ENCODE measurements at places on chromosomes 7 and 10. TPM values are rescaled to one million over a fixed set of nuclear protein-coding genes. Genes with fewer than 3 reads are reported as not detected.

Gene ZNF394
- 26.8 TPM for total RNA-seq

Gene PRR15
- total RNA-seq: not detected

Gene CHAT
- not detected for total RNA-seq

Gene DGKB
- total RNA-seq: 0.07 TPM

Gene TWNK
- total RNA-seq: 25.1 TPM

Gene PTN
- 11.9 TPM for total RNA-seq

Gene CNPY1
- total RNA-seq: not detected

Gene GRB10
- total RNA-seq: 23.1 TPM

DNA sequence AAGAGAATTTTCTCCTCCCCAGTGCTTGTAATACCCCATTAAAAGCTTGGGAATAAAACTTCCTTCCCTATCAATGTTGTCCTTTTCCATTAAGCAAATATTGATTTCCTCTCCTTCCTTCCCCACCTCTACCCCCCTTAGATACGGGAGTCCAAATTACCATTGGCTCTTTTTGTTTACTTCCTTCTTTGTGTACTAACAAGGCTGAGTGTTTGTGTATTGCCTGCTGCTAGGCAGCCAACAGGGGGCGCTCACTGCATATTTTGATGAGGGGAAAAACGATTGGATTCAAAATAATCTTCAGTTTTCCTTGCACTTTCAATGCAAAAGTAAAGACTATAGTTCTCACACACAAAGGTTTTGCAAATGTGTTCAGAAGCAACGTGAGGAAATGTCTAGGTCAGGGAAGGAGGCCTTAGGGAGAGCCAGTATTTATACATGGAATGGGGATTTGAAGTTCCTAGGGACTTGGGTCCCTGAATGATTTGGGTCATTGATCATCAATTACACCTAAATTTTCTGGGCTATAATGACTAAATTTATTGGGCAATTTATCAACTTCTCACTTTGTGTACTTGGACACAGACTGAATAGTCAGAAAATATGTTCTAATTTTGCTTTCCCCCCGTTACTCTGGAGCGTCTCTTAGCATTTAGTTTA is 23.6 kb upstream of the VPS41 start:
- DNase-seq: peak; percentile 55

DNA sequence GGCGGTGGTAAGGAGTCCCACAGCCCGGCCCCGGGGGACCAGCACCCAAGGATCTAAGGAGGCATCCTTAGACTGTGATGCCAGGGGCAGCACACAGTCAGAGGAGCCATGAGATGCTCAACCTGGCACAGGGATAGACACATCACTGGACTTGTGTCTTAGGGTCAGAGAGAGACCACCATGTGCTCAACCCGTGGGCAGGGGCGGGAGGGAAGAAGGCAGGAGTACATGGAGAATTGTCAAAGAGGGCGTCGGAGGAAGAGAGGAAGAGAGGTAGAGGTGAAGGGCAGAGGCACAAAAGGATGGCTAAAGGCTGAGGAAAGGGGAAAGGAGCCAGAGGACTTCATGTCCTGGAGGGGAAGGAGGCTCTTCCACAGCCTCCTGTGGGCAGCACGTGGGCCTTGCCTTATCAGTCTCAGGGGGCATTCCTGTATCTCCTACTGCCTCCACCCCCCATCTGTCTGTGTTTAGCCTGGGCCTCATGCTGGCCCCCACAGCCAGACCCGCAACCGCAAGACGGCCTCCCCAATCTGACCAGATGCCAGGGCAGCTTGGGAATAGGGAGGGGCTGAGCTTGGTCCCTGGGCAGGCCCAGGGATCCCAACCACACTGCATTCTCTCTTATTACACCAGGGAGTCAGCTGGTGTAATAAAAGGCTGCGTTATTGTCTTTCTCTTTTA is 2.2 kb downstream of the ADCY1 start:
- no peak for DNase-seq

- no peak for DNase-seq
Measured at GRCh38 chr10:124448696-124449169, 1.1 kb downstream of the NKX1-2 start.

GRCh38 chr10:78321000-78321399 is 287.3 kb downstream of the RPS24 start:
- no peak for DNase-seq

DNA sequence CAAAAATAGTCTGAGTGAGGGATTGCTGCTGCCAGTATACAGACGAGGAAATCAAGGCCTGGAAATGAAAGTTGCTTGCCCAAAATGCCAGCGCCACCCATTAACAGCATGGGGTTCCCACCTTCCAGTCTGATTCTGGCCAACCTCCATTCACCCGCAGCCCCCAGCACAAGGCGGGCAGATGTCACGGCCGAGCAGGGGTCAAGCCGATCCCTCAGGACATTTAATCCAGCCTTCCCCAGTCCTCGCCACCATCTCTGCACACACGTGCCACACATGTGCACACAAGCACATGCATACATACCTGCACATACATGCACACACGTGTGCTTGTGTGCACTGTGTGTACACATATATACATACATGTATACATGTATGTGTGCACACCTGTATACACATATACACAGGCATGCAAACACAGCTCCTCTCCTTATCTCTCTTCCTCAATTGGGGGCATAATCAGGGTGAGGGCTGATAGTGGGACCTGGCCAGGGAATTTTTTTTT is 122.9 kb downstream of the GRID1 start:
- DNase-seq: no peak

DNA sequence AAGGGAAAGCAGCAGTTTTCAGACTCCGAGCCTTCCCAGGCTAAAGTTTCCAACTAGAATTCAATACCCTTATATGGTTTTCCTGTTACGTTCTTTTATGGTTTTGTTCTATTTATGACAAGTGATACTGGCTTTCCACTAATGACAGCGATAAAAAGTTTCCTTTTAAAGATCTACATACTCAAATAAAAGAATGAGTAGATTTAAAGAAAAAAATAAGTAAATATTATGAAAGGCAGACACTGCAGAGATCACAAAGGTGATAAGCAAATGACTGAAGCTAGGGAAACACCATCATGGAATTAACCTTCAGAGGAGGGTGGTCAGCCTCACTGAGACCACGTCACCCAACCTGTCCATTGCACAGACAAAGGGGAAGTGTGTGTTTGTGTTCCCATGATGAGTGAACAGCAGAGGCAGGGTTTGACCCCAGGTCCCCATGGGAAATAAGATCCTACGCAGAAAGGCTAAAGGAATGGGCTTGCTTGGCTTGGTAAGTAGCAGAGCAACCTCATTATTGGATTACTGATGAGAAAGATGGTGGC is 4.0 kb downstream of the VSIR start:
- DNase-seq: no peak

GRCh38 chr10:32376771-32377170 is 29.8 kb upstream of the EPC1 start:
- DNase-seq: peak; percentile 17

- no peak for DNase-seq
Measured at GRCh38 chr7:18503126-18503866, 7.7 kb downstream of the HDAC9 start.

GRCh38 chr10:103451831-103452505 is at the start of gene CALHM2:
CALHM2 (minus strand) TSS chr10:103452370; CDS start chr10:103449941, 2,429 bp downstream.
- DNase-seq: peak; percentile 26

GRCh38 chr7:41779918-41780317 is 77.0 kb upstream of the INHBA start:
- no peak for DNase-seq

DNA sequence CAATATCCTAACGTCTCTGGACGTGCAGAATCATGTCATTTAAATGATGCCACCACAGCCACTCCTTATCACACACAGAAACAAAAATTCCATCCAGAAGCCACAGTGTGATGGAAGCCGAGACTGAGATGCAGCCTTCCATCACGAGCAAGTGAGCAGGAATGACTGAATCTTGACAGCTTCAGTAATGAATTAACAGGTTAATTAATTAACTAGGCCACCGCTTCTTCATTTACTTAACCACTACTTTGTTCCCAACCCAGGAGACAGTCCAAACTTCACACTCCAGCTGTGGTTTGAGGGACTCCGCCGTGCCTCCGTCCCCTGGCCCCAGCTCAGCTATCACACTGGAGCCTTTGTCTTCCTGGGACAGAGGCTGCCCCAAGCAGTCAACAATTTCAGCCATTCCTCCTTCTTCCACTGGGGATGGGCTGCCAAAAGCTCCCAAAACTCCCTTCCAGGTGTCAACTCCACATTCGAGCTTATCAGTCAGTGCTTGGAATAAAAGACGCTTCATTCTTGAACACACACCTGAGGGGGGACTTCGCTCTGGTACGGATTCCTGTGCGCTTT is 65.9 kb downstream of the FGFR2 start:
- DNase-seq: no peak

GRCh38 chr10:58839771-58840170 is 327.1 kb downstream of the BICC1 start:
- DNase-seq: no peak

DNA sequence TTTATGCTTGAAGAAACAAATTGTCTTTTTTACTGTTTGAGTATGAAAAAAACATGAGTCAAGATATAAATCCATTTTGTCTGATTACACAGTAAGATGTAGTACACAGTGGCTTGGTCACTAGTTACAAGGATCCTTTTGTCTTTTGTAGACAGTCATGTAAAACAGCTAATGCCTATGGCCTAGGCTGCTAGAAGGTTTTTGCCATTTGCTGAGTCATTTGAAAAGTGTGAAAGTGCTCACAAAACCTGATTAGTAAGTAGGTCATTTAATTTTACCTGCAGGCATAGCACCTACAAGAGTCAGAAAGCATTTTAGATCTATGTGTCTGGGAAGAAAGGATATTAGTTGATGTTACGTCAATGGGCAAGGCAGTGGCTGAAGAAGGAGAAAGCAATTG is 819.4 kb downstream of the MAGI2 start:
- no peak for DNase-seq

DNA sequence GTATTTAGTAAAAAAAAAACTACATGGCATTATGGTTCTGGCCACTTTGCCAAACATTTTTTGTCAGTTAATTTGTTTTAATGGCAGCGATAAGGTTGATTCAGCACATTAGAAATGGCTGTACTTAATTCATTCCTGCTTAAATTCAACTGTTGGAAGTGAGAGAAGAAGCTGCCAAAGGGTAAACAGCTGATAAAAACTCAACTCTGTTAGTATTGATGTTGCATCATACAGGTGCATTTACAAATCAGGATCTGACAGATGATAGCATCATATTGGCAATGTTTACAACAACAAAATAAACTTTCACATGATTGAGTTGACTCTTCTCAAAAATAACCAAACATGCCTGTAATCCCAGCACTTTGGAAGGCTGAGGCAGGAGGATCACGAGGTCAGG is 444.3 kb downstream of the IPMK start:
- DNase-seq: no peak

- peak; percentile 32 for DNase-seq
Measured at GRCh38 chr7:73681031-73681430, 2.2 kb downstream of the DNAJC30 start.

GRCh38 chr7:30805931-30806330 is 34.7 kb downstream of the MINDY4 start:
- no peak for DNase-seq

DNA sequence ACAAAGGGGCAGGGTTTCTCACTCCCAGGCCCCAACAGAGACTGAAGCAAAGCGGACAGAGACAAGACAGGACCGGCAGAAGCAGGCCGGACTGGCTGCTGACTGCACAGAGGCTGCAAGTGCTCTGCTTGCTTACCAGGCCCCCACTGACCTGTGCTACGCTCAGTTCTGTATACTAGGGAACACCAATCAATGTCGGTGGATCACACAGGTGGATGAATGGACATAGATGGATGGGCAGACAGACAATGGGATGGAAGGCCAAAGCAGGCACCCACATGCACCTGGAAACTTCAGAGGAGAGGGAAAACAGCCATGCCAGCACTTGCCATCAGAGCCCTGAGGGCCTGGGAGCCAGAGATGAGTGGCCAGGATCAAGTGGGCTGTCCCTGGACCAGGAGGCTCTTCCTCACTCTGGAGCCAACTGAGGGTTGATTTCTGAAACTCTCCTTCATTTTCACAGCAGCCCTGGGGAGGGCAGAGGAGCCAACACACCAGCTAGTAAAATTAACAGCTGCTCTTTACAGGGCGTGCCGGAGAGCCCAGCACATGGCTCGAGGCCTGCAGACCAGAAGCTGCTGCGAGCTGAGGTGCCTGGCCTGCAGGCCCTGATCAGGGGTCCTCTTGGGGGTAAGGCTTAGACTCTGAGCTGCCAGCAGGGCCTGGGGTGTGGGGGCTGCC is 243.6 kb downstream of the KCNMA1 start:
- no peak for DNase-seq

DNA sequence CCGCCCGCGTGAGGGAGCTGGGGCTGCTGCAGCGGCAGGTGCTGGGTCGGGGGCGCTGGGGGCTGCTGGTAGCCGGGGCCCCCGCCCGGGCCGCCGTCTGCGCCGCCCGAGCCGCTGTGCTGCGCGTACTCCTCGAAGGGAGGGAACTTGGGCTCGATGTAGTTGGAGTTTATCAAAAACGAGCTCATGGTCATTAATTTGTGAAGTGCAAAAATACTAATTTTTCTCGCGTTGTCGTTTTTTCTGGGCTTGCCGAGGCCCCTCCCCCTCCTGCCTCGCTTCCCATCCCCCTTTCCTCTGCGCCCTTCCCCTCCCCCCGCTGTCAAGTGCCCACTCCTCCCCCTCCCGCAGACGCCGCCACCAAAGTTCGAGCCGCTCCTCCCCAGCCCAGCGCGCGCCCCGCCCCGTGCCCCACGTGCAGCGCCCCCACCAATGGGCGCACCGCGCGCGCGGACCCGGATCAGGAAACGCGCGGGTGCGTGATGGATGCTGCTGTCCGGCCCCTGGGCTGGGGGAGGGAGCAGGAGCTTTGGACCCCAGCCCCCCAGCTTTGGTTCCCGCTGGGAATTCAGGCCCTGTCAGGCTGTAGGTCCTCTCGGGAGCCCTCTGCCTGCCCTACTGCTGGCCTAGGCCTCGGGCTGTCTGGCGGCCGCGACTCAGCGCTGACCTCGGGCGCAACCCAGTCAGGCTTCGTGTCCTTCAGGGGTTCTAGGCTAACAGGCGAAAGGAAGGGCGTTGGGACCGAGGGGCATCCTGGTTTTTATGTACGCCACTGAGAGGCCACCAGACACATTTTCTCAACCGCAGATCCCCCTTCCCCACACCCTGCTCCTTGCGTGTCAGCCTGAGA is at the start of gene HOXA4:
Gene HOXA4, minus strand, starts transcription at position 218 of the 850 bp plus-strand sequence. Its CDS starts 24 bp downstream, at position 194.
- peak; percentile 82 for DNase-seq

GRCh38 chr7:44615149-44615611 is 8.8 kb downstream of the OGDH start:
- peak; percentile 64 for DNase-seq

DNA sequence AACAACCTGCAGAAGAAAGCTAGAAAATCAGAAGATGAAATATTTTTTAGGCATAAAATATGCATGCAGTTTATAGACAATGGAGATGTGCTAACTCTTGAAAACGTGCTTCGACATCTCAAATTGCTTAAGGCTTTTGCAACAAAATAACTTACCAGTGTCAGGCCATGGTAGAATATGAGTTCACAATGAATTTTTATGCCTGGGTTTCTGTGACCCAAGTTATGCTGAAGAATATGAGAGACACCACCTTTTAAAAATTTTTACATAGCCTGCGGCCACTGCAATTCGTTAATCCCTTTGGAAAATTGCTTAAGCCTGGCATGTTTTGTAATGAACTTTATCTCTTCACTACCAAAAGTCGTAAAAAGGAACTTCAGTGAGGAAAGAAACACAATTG is 170.1 kb upstream of the AKR1E2 start:
- no peak for DNase-seq

All from A172 (cell line).